Stimulated activated CD8-positive, alpha-beta memory T cell treated with anti-CD3 and anti-CD28 coated beads, Interleukin-7, amount 100 ng/mL, for 24 hours (primary cell): ENCODE measurements at places on chromosomes 3 and 15.

GRCh38 chr15:48823706-48824105 lies 12.8 kb upstream of the CEP152 start:
- DNase-seq, result no peak

DNA sequence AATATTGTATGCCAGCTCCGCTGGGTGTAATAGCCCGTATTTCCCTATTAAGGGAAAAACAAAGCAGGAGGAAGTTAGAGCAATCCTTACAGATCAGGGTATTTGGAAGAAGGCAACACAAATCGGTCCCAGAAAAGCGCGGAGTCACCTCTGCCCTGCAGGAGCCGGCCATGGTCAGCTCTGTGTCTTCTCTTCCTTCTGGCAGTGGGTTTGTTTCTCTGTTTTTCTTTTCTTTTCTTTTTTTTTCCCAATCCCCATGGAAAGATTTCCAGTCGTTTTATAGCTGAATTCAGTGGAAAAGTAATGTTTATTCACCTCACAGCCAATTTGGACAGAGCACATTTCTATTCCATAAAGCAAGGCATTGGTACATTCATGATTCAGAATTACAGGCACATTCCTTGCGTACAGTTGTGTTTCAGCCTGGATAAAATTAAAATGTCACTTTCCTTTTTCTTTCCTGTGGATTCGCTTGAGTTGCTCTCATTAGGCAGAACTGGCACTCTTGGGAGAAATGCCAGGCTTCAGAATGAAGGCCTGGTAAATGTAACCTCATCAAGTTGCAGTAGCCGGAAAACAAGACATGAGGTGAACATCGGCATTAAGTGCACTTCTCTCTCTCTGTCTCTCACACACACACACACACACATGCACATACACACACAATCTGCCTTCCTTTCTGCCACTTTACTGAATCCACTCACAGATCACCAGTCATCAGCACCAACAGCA lies 204.5 kb upstream of the UBE2E1 start:
- DNase-seq, result no peak

GRCh38 chr3:72563690-72564370 lies 284.4 kb downstream of the SHQ1 start:
- DNase-seq, result no peak

DNA sequence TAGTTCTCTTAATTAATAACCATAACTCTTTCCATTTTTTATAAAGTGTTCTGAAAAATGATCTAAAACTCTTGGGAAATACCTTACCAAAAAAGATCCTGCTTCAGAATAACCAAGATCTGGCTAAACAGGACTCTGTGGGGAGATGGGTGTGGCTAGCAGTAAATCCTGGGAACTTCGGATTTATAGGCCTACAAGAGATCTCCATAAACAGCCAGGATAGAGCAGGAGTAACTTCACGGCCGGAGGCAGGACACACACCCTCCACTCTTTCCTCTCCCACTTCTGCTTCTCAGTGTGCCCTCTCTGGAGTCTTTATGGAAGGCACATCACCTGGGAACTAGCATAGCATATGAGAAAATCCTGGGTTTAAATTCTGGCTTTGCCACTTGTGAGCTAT lies 309.4 kb upstream of the SOX2 start:
- DNase-seq, result no peak

DNA sequence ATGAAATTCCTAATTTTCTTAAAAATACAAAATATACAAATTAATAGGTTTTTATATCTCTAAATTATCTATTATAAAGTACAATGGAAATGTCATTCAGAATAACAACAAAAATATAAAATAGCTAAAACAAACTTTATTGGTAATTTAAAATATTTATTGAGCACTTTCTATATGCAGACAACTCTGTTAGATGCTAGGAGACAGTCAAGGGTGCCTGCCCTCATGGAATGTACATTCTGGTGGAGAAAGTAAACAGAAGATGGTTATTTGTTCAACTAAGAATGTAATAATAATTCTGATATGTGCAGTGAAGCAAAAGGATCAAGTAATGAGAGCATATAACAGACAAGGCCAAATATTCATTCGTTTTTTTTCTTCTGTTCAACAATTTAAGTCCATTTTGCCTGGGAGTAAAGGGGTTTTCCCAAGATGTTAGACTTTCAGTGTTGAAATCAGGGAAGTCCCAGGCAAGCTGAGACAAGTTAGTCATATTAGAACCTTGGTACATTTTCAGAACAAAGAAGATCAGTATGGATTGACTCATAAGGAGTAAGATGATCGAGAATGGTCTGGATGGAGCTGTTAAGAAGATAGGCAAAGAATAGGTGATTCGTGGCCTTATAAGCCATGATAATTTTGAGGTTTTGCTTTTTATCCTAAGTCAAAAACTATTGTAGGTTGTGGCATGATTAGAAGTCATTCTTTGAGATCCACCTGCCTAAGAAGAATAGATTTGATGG lies 150.2 kb upstream of the MLF1 start:
- no peak for DNase-seq

DNA sequence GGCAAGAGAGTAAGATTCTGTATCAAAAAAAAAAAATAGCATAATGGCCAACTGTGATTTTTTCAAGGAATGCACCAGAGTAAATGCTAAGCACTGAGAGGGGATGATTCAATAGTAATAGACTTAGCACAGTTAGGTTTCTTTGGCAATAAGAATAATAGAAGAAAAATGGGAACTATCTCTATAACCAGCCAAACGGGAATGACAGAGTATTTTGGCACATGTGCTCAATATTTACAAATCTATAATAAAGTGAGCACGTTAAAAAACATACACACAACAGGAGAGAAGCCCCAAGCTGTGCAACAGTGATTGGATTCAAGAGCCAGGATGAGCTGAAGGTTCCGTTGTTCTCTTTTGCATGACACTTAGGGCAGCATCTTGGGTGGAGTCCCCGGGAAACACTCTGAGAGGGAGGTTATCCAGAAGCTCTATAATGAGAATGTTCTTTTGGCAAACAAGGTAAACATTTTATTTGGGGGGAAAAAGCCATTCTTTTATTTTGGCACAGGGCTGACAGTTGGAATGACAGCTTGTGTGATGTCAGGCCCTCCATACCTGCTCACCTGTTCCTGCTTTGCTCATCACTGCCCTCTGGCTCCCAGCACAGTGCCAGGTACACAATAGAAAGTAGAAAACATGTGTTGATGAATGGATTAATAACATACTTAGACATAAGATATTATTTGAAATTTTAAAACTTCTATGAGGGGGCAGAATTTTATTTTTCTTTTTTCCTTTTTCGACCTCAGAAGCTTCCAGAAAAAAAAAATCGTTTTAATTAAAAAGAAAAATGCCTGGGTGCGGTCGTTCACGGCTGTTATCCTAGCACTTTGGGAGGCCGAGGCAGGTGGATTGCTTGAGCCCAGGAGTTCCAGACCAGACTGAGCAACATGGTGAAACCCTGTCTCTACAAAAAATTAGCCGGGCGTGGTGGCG lies 44.0 kb upstream of the MUC4 start:
- no peak for DNase-seq

GRCh38 chr15:25333049-25333448 lies 105.8 kb downstream of the UBE3A start:
- no peak for DNase-seq

GRCh38 chr15:70033529-70034140 lies 64.1 kb downstream of the TLE3 start:
- no peak for DNase-seq

GRCh38 chr3:192365571-192365970 lies 361.8 kb downstream of the FGF12 start:
- DNase-seq, result no peak

DNA sequence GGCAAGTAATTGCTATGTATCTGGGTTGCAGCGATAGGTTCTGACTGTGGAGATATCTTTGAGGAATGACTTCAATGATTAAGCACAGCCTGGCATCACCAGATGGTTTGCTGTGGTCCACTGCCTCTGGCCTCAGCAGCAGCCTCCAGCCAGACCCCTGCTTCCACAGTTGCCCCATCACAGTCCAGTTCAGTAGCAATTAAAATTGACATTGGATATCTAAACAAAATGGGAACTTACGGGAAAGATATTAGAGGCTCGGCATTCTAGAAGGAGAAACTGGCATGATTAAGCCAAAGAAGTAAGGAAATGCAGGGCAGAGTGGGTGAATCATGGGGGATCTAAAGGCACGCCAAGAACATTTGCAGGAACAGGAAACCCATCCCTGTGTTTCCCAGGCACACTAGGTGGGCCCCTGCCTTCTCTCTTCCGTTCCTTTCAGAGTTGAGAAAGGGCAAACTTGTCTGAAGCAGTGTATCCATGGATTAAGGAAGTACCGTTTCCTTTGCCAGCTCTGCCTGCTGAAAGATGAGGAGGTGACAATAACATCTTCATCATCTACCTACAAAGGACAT lies 36.3 kb upstream of the SH3BP5 start:
- DNase-seq, result no peak

GRCh38 chr3:42991341-42992315 lies 12.5 kb downstream of the GASK1A start:
- DNase-seq, result no peak

GRCh38 chr3:187210545-187211327 lies 13.4 kb downstream of the RTP1 start:
- no peak for DNase-seq

GRCh38 chr3:66609660-66610561 lies 109.1 kb upstream of the LRIG1 start:
- no peak for DNase-seq

DNA sequence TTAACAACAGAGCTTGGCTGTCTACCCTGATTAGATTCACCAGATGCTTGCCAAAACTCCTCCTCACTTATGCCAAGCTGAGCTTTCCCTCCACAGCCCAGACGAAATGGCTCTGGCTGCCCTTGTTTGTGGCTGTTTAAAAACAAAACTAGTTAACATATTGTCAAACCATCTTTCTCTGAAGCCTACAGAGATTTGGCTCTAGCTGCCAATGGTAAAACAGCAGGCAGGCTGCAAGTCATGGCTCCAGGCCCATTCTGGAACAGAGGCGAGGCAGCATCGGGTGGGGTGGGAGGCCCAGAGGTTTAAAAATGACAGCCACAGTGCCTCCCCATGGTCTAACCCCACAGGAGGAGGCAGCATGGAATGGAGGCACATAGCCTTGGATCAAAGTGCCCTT lies 75.9 kb downstream of the SCN5A start:
- no peak for DNase-seq

- no peak for DNase-seq
These were observed 289.1 kb downstream of the GAP43 start for GRCh38 chr3:115912372-115912771.

DNA sequence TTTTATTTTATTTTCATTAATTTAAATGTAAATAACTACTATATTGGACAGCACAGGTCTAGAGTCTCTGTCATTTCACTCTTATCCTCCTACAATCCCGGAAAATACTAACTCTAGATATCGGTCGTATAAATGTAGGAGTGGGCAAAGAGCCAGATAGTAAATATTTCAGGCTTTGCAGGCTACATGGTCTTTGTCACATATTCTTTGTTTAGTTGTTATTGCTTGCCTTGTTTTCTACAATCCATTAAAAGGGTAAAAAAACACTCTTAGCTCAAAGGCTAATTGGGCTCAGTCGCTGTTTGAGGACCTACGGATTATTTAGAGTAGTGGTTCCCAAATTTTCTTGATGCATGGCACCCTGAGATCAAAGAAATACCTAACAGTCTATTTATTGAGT lies 1.7 kb downstream of the KNL1 start:
- no peak for DNase-seq

GRCh38 chr3:183377307-183377959 lies 51.0 kb downstream of the MCF2L2 start:
- DNase-seq, result no peak

DNA sequence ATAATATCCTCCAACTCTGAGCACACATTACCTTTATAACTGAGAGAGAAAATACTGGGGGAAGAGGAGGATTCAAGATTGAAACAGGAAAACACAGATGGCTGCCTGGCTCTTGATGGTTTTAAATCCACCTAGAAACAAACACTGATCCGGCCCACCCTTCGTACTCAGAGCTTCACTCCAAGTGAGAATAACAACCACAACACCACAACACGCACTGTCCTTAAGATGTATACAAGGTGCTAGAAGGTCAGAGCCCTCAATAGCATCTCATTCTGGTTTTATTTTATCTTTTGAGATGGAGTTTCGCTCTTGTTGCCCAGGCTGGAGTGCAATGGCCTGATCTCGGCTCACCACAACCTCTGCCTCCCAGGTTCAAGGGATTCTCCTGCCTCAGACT lies 9.9 kb downstream of the IP6K2 start:
- DNase-seq, result no peak

DNA sequence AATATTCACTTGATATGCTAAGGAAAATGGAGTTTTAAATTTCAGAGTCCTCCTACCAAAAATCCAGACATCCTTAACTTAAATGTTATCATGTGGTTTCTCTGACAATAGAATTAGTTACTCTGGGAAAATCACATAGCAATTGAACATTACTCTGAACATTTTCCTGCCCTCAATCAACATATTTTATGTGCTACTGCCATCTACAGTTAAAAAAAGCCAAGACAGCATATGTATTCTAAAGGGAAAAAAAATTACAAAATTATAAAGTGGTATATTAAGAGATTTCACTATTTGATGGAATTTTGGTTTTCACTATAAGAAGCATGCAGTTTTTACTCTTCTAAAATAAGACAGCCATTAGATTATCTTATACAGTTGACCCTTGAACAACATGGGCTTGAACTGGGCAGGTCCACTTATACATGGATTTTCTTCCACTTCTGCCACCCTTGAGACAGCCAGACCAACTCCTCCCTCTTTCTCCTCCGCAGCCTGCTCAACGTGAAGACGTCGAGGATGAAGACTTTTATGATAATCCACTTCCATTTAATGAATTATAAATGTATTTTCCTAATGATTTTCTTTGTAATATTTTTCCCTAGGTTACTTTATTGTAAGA lies 122.3 kb downstream of the ATP1B3 start:
- DNase-seq, result no peak
